ENCODE measurements at places on chromosomes 12 and 14. TPM values are rescaled to one million over a fixed set of nuclear protein-coding genes. Genes with fewer than 3 reads are reported as not detected.

Gene ADAM21
- total RNA-seq: 0.10 TPM

Gene CIDEB
- total RNA-seq: 8.5 TPM

DNA sequence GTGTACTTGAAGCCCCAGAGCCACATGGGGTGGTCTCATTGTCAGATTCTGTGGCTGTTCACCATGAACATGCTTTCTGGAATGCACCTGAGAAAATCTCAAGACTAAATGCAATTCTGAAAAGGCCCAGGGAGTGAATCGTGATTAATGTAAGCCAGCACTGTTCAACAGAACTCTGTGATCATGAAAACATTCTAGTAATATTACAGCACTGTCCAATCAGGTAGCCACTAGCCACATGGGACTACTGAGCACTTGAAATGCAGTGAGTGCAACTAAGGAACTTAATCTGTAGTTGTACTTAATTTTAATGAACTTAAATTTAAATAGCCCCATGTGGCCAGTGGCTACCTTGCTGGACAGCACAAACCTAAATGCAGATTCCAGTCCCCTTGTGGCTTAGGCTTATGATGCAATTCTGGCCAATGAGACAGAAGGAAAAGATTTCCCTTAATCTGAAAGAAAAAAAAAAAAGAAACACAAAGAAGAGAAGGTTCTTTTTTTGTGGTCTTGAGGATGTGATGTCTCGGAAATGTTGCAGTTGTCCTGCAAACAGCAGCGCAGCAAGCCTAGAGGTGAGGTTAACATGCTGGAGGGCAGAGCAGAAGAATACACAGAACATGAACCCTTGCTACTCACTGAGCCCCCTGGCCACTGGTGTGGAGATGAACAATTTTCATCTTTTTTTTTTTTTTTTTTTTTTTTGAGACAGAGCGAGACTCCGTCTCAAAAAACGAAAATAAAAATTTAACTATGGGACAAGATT lies 48.2 kb downstream of the SPPL3 start:
- no peak for DNase-seq

- DNase-seq: no peak
Observed at GRCh38 chr14:33897878-33898535, 52.9 kb downstream of the EGLN3 start.

Gene MAP3K9
- total RNA-seq: 9.3 TPM

Gene TMEM179
- total RNA-seq: 0.64 TPM

GRCh38 chr12:104569346-104570173 lies 112.8 kb downstream of the CHST11 start:
- peak; percentile 31 for DNase-seq

- DNase-seq: no peak
Observed at GRCh38 chr12:124336742-124337520, 42.0 kb downstream of the RFLNA start.

- DNase-seq: no peak
Observed at GRCh38 chr14:91346838-91347173, 70.8 kb downstream of the CCDC88C start.

Gene NRL
- 4.5 TPM for total RNA-seq

GRCh38 chr14:25607192-25607591 lies 557.2 kb upstream of the STXBP6 start:
- no peak for DNase-seq

Gene CLEC9A
- not detected for total RNA-seq

DNA sequence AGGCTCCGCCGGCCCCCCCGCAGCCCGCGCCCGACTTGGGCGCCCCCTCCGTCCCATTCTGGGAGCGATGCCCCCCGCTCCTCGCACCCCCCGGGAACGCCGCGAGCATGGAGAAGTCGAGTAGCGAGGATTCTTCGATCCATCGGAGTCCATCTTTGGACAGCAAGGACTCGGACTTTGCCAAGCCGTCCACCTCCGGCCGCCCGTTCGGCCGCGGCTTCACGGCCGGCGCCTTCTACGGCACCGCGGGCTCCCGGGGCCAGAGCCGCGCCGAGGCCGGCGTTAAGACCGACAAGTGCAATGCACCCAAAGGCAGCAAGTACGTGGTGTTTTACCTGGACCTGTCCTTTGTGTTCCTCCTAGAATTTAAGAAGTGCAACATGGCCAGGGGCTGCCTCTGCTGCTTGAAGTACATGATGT lies 123.6 kb downstream of the TSPAN9 start:
- no peak for DNase-seq

Gene NXPH4
- not detected for total RNA-seq

DNA sequence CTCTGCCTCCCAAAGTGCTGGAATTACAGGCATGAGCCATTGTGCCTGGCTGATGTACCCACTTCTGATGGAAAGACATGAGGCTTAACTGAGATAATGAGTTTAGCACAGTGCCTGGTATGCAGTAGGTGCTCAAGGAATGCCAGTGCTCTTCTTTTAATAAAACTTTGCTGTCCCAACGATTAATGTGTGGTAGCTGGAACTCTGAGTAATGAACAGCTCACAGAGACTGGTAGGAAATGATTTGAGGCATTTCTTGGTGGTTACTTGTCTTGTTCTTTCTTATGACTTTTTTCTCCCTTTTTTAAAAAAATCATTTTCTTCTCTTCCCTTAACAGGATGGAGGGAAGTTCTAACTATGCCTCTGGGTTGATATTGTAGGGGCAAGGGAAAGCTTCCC lies 235.7 kb upstream of the PWP1 start:
- no peak for DNase-seq

Gene VASH1
- 11.6 TPM for total RNA-seq

Gene SCN8A
- 5.2 TPM for total RNA-seq

Gene MYRFL
- 0.58 TPM for total RNA-seq

GRCh38 chr12:12540261-12541013 lies 22.2 kb downstream of the DUSP16 start:
- DNase-seq: no peak

GRCh38 chr14:59332727-59333126 lies 132.5 kb downstream of the GPR135 start:
- DNase-seq: no peak

DNA sequence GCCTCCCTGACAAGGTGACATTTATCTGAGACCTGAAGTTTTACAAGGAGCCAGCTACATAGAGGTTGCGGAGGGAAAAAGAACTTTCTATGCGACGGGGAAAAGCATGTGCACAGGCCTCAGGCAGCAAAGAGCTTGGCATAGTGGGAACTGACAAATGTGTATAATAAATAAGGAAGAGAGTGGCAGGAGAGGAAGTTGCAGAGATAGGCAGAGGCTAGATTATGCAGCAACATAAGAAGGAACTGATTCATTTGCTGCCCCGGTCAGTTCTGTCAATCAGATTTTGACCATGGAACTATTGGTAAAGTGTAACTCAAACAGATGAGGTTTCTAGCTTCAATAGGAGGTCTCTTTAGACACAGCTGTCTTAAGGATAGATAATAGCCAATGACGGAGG lies 33.7 kb upstream of the RIC8B start:
- no peak for DNase-seq

DNA sequence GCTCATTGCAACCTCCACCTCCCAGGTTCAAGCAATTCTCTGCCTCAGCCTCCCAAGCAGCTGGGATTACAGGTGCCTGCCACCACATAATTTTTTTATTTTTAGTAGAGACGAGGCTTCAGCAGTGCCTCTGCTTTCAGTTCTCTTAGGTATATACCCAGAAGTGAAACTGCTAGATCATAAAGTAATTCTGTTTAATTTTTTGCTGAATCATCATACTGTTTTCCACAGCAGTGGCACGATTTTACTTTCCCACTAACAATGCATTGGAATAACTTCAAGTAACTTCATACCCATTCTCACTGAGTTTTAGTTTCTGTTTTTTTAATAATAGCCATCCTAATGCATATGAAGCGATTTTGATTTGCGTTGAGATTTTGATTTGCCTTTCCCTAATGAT lies 148.0 kb upstream of the G2E3 start:
- no peak for DNase-seq

DNA sequence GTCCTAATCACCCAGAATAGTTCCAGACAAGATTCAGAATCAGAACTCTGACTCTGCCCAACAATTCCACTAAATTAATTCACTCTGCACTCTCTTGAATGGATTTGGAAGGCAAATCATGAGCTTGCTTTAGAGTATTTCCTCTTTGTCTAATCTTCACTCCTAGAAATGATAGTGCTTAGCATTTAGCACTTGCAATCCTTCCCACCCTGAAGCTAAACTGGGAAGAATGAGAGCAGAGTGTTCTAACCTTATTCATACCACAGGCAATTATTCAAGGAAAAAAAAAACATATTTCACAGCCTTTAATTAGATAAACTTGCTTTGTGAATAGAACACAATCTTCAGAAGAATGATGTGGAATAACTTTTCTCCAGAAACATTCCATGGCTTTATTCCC lies 264.6 kb downstream of the PAWR start:
- no peak for DNase-seq

DNA sequence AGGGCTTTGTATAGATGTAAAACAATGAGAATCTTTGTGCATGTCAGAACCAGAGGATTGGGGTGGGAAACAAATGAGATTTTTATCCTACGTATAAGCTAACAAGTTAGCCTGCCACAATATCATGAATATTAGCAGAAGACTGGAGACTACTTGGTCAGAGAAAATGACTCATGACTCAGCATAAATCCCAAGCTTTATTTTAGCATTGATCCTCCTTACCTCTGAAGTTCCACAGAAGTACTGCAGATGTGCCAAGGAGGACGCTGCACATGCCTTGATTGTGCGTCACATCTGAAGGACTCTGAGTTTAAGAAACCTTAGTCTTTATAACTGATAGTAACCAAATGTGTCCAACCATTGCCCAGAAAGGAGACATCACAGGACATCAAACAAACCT lies 234.0 kb upstream of the RPL10L start:
- no peak for DNase-seq

Gene ZFHX2
- total RNA-seq: 1.6 TPM

DNA sequence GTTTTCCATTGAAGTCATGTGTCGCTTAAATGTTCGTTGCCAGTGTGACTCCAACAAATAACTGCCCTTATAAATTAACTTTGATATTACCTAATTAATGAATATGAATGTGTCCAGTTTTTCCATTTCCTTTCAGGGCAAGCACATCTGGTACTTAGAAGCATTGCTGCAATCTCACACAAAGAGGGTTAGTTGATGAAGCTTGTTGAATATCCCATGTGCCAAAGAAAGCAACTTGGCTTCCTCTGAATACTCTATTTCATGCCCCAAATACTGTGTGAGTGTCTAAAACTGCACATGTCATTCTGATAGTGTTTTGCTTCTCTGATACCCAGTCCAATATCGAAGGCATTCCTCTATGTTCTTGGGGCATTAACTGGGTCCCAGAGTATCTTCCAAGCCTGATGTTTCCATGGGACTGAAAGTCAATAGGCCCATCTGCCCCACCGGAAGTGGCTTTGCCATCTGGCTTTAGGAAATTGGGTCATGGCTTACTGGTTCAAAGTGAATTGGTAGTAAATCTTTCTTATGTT lies 75.8 kb upstream of the CNTN1 start:
- DNase-seq: no peak

DNA sequence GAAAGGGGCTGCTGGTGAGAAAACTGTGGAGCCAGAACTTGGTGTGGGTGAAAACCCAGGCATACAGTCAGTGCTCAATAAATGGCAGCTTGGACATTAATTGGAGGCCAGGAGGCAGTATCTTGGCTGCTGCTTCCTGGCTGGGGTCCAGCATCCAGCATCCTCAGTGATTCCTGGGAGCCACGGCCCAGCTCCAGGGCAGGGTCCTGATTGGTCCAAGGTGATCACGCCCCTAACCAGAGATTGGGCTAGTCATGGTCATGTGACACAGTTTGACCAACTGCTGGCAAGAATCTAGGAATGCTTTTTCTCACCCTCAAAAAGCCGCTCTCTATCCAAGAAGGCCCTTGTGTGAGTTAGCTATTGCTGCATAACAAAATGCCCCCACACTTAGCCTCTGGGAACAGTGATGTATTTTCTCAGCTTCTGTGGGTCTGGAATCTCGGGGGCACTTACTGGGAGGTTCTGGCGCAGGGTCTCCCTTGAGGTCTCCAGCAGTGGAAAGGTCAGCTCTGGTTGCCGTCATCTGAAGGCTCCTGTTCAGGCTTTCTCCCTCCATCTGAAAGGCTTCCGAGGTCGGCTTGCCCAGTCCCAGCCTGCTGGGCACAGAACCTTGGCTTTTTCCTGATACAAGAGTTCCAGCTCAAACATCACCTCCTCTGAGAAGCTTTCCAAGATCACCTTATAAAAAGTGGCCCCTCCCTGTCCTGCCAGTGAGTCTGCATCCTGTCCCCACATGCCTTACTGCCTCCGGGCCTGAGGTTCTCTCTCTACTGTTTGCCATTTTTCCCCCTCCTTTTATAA lies 119.2 kb upstream of the NCOR2 start:
- DNase-seq: no peak

GRCh38 chr14:66045572-66046021 lies 440.6 kb upstream of the CCDC196 start:
- DNase-seq: no peak

Gene KLC1
- 99.3 TPM for total RNA-seq

Gene TAS2R20
- 1.7 TPM for total RNA-seq

GRCh38 chr12:16857456-16857923 lies 251.5 kb upstream of the LMO3 start:
- DNase-seq: no peak

- no peak for DNase-seq
Observed at GRCh38 chr12:117985182-117985581, 16.4 kb upstream of the KSR2 start.

GRCh38 chr14:43898687-43899086 lies 608.4 kb downstream of the FSCB start:
- DNase-seq: no peak

GRCh38 chr12:60465060-60465459 lies 869.2 kb downstream of the SLC16A7 start:
- no peak for DNase-seq

Gene GARIN6
- total RNA-seq: not detected

Gene POP5
- 44.3 TPM for total RNA-seq

Gene KRT73
- total RNA-seq: not detected
